Activated CD8-positive, alpha-beta memory T cell treated with anti-CD3 and anti-CD28 coated beads, Interleukin-2, amount 10 ng/mL, durations not matched to agents 7 days and 5 days (primary cell): ENCODE measurements at places on chromosomes 11 and 22. TPM values are rescaled to one million over a fixed set of nuclear protein-coding genes. Genes with fewer than 3 reads are reported as not detected.

- H3K4me3 ChIP-seq = no peak overlapping the region
- no peak overlapping the region for H3K27ac ChIP-seq
- no peaks in the 10 kb centered on the region for H3K4me1 ChIP-seq
- no peak for DNase-seq
- H3K27me3 ChIP-seq = no peaks in the 10 kb centered on the region
- H3K36me3 ChIP-seq = no peaks in the 10 kb centered on the region
These were observed 43.3 kb downstream of the BDNF start for GRCh38 chr11:27656806-27657483.

DNA sequence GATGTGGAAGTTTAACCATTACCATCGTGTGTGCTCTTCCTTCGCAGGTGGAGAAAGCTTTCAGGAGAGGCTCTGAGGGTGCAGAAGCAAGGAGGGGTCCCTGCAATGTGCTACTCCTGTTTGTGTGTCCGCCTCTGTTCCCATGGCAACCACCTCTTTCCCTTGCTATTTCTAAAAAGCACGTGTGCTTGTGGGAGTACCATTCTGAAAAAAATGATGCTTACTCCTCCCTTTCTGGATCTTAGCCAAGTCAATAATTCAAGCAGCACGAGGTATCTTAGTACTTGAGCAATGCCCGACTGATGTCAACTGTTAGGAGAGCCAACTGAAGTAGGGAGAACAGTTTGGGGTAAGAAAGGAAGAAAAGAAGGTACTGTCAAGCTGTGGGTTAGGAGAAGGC is 628.7 kb downstream of the NTM start:
- no peaks in the 10 kb centered on the region for H3K4me1 ChIP-seq
- no peak for DNase-seq
- no peaks in the 10 kb centered on the region for H3K27me3 ChIP-seq
- H3K27ac ChIP-seq = no peak overlapping the region

GRCh38 chr11:74370123-74370522 is 28.1 kb downstream of the PGM2L1 start:
- no peak for DNase-seq
- no peaks in the 10 kb centered on the region for H3K27me3 ChIP-seq
- no peak overlapping the region for H3K27ac ChIP-seq
- peaks cover 8% of the 10 kb centered on the region for H3K36me3 ChIP-seq
- H3K4me3 ChIP-seq = no peak overlapping the region
- no peaks in the 10 kb centered on the region for H3K4me1 ChIP-seq

GRCh38 chr11:33912405-33913361 is 20.8 kb upstream of the LMO2 start:
- no peak overlapping the region for H3K4me3 ChIP-seq
- no peak overlapping the region for H3K27ac ChIP-seq
- no peaks in the 10 kb centered on the region for H3K4me1 ChIP-seq
- no peaks in the 10 kb centered on the region for H3K36me3 ChIP-seq
- DNase-seq = no peak

- H3K4me3 ChIP-seq = no peak overlapping the region
- H3K27ac ChIP-seq = no peak overlapping the region
These were observed 69.1 kb downstream of the ADM start for GRCh38 chr11:10373929-10374328.

DNA sequence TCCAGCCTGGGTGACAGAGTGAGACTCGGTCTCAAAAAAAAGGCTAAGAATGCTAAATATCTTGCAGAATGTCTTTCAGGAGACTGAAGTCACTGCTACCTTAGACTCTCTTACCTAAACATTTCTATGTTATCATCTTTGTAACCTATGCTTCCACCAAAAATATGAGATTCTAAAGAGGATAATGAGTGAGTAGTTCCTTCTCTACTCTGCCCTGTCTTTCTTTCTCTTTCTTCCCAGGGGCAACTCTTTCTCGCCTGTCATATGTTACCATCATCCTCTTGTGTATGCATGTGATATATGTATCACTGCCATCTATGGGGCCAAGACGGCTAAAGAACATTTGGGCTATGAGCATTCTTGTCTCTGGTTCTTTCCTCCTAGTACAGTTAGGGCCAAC is 9.0 kb upstream of the RASSF10 start:
- no peak overlapping the region for H3K4me3 ChIP-seq
- H3K27ac ChIP-seq = no peak overlapping the region
- no peaks in the 10 kb centered on the region for H3K36me3 ChIP-seq
- H3K4me1 ChIP-seq = no peaks in the 10 kb centered on the region

DNA sequence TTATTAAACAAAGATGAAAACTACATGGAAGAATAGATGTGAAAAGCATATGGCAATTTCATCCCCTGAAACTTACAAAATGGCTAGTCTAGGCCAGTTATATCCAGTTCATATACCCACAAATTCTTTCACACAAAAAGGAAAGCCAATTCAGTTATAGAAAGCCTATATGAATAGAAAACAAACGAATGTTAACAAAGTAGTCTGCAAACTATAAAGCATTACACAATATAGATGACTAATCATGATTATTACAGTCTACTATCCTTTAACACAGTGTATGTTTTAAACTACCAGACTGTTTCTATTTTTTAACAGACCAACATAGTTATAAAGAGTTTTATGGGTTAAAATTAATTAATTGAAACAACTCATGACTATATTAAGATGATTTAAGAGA is 12.1 kb downstream of the DCUN1D5 start:
- H3K27ac ChIP-seq = no peak overlapping the region
- DNase-seq = no peak
- no peaks in the 10 kb centered on the region for H3K27me3 ChIP-seq
- peaks cover 33% of the 10 kb centered on the region for H3K36me3 ChIP-seq

GRCh38 chr11:35105319-35106079 is 33.5 kb upstream of the CD44 start:
- no peak for DNase-seq
- H3K4me1 ChIP-seq = peaks cover 16% of the 10 kb centered on the region
- peaks cover 6% of the 10 kb centered on the region for H3K36me3 ChIP-seq
- H3K27ac ChIP-seq = no peak overlapping the region

GRCh38 chr11:113314389-113315301 is at the start of gene TTC12:
Gene TTC12 (plus strand): TSS chr11:113314583. CDS start chr11:113316258, 1,675 bp downstream.
- DNase-seq = peak; percentile 96
- H3K4me1 ChIP-seq = peaks cover 22% of the 10 kb centered on the region
- peak within 1 kb of the TSS; percentile 79 for H3K27ac ChIP-seq
- peaks cover 18% of the 10 kb centered on the region for H3K36me3 ChIP-seq

GRCh38 chr11:10460611-10461275 is 5.7 kb downstream of the AMPD3 start:
- H3K36me3 ChIP-seq = peaks cover 35% of the 10 kb centered on the region
- peak; percentile 14 for DNase-seq
- no peaks in the 10 kb centered on the region for H3K27me3 ChIP-seq
- H3K4me1 ChIP-seq = peaks cover 44% of the 10 kb centered on the region
- no peak overlapping the region for H3K4me3 ChIP-seq

DNA sequence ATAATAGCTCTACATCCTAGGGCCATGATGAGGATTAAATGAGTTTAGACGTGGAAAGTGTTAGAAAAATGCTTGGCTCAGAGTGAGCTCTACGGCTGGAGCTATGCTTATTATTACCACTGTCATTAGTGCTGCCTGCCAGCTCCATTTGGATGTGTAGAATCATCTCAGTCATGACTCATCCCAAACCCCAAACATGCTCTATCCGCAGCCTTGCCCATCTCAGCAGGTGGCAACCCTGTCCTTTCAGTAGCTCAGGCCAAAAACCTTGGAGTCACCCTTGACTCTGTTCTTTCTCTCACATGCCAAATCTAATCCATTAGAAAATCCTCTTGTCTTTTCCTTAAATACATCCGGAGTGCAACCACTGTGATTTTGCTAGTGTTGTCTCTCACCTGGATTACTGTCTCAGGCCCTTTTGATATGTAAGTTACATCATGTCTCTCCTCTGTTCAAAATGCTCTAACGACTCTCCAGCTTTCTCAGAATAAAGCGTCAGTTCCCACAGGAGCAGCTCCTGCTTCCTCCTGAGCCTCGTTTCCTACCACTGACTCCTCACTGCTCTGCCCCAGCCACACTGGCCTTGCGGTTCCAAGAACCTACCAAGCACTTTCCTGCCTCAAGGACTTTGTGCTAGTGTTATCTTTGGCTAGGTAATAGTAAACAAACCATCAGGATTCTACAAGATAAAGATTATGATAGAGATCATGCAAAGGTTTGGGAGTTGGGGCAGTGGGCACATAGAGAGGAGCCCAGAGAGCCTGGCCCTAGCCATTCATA is 10.5 kb upstream of the CHRM1 start:
- H3K27me3 ChIP-seq = peaks cover 48% of the 10 kb centered on the region
- H3K4me1 ChIP-seq = no peaks in the 10 kb centered on the region
- H3K27ac ChIP-seq = no peak overlapping the region
- no peak overlapping the region for H3K4me3 ChIP-seq

DNA sequence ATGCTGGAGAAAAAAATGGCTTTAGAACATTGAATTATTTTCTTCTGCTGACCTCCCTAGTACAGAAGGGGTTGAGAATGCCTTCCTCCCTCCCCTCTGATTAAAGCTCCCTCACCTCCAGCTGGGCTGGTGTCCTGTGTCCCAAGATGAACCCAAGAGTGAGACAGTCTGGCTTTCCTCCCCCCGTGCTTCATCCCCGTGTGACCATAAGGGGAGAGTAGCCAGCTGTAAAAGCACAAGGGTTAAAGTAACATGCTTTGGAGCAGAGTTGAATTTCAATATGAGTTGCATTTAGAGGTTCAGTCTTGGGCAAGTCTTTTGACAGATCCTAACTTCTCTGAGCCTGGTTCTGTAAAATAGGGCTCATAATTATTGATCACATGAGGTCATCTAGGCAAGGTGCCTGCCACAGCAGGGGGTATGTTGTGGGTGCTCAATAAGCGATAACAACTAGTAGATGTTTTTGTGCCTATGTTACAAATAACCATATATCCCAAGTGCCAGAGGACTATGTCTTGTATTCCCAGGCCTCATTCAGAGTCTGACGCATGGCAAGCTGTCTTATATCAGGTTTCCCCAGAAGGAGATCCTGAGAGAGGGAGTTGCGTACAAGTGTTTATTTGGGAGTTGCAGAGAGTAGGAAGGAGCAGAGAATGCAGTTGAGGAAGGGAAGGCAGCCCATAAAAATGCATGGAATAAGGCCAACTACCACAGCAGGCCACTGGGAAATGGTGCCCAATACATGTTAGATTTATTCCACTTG is 4.1 kb downstream of the PRG2 start:
- no peak overlapping the region for H3K27ac ChIP-seq
- H3K36me3 ChIP-seq = no peaks in the 10 kb centered on the region
- H3K4me1 ChIP-seq = no peaks in the 10 kb centered on the region

DNA sequence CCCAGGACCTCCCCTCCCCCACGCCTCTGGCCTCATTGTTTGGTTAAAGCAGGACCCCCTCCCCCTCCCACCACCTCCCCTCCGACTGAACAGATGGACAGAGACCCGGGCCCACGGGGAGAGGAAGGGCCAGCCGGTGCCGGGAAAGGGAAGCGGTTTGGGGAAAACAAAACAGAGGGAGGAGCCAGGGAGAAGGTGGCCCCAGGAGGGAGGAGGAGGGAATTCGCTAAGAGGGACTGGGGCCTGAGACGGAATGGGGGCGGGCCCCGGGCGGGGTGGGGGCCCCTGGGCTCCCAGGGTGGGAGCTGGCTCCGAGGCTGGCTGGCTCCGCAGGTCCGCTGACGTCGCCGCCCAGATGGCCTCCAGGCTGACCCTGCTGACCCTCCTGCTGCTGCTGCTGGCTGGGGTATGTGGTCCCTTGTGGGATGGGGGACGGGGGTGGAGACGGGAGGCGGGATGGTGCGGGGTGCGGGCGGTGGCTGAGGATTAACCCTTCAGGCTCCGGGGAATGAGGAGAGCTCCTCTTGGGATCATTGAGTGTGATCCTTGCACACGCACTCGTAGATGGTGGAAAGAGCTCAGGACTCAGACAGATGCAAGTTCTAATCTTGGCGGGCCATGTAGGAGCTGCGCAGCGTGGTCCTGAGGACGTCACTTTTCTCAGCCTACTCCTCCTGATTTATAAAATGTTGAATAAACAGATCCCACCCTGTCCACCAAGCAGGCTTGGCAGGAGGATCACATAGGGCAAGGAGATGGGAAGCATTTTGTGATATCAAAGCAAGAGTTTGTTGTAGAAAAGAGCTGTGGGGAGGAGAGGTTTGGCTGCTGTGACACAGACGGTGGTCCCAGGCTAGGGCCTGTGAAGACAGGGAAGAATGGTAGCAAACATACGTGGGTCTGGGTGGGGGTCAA is 688 bp downstream of the SERPING1 start:
- H3K27ac ChIP-seq = no peak overlapping the region
- DNase-seq = no peak
- no peaks in the 10 kb centered on the region for H3K4me1 ChIP-seq
- peaks cover 49% of the 10 kb centered on the region for H3K27me3 ChIP-seq
- H3K36me3 ChIP-seq = no peaks in the 10 kb centered on the region
- H3K4me3 ChIP-seq = no peak overlapping the region

MAPK12 gene
- 15.8 TPM for total RNA-seq

MUC5AC gene
- total RNA-seq = not detected

HIC2 gene
- 4.2 TPM for total RNA-seq

PACS1 gene
- total RNA-seq = 96.6 TPM

MMP8 gene
- not detected for total RNA-seq

C11orf91 gene
- not detected for total RNA-seq

NEFH gene
- 6.0 TPM for total RNA-seq

GPR83 gene
- total RNA-seq = 0.05 TPM

CREB3L1 gene
- total RNA-seq = not detected

TOM1 gene
- total RNA-seq = 20.5 TPM

ZNF215 gene
- 1.1 TPM for total RNA-seq

TMPRSS6 gene
- total RNA-seq = 3.3 TPM

KRTAP5-9 gene
- total RNA-seq = not detected
